Left lung (tissue), 14 donors: ENCODE measurements at places on chromosomes 4 and X. TPM values are rescaled to one million over a fixed set of nuclear protein-coding genes. Genes with fewer than 3 reads are reported as not detected.
A peak's percentile ranks its signal among the peaks of the same experiment; 100 is the strongest.

DNA sequence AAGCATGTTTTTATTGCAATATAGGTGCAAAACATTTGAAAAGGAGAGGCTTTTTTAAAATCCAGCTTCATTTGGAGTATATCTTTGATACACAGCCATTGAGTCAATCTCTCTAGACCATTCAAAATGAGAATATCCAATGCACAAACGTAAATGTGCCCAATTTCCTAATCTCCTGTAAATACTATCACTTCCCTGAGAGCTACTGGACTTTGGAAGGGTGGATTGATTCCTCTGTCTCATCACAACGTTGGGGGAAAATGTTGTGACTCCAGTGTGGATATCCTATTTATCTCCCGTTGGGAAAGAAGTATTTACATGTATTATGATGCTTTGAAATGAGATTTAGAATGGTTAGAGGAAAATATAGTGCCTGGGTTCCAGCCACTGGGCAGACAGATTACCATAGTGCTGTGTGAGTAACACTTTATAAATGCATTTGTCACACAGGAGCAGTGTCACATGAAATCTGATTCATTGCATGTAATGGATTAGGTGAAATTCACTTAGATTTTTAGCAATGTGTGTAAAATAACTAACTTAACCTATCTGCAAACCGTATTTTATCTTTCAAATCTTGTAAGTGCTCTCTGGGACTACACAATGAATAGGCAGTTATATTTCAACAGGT, 64.4 kb upstream of the VCX3A start:
- no peak for DNase-seq
- no peaks in the 10 kb centered on the region for H3K27me3 ChIP-seq
- no peaks in the 10 kb centered on the region for H3K4me1 ChIP-seq
- no peak overlapping the region for H3K27ac ChIP-seq
- no peaks in the 10 kb centered on the region for H3K36me3 ChIP-seq
- no peak overlapping the region for H3K4me3 ChIP-seq

DNA sequence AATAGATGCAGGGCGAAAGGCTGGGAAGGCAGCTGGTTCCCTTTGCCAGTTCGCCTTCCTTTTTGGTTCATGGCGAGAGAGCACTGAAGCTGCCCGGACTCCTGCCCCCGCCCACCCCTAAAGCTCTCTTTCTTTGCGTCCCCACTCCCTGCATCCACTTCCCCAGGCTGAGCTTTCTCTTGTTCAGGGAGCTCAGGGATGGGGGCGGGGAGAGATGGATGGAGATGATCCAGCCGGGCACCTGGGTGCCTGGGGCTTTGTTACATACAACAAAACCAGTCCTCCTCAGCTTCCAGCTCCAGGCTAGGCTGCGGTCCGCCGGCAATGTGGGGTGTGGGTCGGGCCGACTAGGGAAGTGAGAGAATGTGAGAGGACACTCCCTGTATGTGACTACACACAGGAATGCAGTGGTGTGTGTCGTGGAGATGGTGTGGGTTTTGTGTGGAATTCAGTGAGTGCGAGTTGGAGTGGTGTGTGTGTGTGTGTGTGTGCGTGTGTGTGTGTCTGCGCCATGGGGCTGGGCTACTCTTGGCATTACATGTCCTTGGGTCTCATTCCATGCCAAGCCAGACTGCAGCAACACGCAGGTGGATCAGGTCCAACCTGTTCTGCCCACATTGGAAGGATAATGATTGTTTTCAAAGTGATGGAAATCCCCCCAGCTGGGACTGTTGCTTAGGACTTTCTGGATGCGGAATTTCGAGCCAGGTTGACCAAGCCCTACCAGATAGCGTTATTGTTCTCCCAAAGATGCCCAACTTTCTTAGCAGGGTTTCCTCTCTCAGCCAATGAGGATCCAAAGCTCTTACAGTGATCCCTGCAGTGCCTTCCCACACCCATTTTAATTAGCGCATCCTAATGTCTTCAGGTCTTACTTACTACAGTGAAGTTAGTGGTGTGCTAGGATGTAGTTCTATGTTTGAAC, 149.4 kb upstream of the CHRDL1 start:
- no peaks in the 10 kb centered on the region for H3K4me1 ChIP-seq
- H3K36me3 ChIP-seq = no peaks in the 10 kb centered on the region
- no peak overlapping the region for H3K27ac ChIP-seq
- peaks cover 14% of the 10 kb centered on the region for H3K27me3 ChIP-seq
- DNase-seq = no peak
- H3K4me3 ChIP-seq = no peak overlapping the region

Gene ERAS
- total RNA-seq = not detected

- H3K4me3 ChIP-seq = no peak overlapping the region
- DNase-seq = no peak
- no peaks in the 10 kb centered on the region for H3K27me3 ChIP-seq
- no peaks in the 10 kb centered on the region for H3K36me3 ChIP-seq
These were observed 205.6 kb downstream of the RBMX2 start for GRCh38 chrX:130607431-130607830.

GRCh38 chrX:100600340-100600739, 15.6 kb downstream of the TNMD start:
- H3K27me3 ChIP-seq = peaks cover 6% of the 10 kb centered on the region
- H3K36me3 ChIP-seq = no peaks in the 10 kb centered on the region
- H3K4me1 ChIP-seq = no peaks in the 10 kb centered on the region
- H3K27ac ChIP-seq = no peak overlapping the region

DNA sequence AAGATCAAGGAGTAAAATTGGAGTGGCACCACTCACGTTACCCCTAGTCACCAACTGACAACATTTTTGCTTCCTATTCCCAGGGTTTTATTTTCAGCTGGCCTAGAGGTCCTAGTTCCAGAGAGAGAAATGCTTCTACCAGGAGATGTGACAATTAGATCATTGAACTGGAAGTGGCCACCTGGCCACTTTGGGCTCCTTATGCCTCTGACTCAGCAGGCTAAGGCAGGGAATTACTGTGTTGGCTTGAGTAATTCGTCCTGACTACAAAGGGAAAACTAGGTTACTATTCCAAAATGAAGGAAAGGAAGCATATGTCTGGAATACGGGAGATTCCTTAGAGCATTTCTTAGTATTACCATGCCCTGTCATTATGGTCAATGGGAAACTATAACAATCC, 831.6 kb upstream of the NDST4 start:
- no peak overlapping the region for H3K4me3 ChIP-seq
- no peak for DNase-seq
- H3K27me3 ChIP-seq = no peaks in the 10 kb centered on the region
- no peaks in the 10 kb centered on the region for H3K4me1 ChIP-seq
- H3K36me3 ChIP-seq = no peaks in the 10 kb centered on the region

DNA sequence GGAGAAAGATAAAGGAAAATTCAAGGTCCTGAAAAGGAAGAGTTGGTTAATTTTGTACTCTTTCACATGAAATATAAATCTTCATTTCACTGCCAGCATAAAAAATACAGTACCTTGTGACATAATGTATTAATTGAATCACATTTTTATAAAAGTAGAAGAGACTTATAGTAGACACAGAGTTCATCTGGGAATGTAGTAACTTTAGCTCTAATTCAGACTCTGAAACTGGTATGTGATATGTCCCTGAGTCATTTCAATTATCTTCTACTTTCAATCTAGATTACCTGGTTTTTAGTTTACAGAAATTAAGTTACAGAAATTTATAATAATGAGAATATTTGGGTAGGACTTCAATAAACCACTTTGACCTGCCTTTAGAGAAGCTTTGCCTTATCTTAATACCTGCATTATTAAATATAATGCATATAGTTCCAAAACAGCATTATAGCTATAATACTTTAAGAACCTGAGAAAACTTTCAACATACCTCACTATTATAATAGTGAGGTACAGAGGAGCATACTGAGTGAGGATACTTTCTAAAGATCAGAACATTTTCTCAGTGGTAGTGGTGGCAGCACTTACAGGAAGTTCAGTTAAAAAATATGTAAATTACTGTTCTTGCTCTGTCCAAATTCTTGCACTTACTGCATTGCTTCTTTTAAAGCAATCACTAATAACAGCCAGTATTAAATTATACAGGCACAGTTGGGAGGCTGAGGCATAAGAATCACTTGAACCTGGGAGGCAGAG, 11.2 kb downstream of the NEK1 start:
- H3K27ac ChIP-seq = no peak overlapping the region
- peaks cover 25% of the 10 kb centered on the region for H3K36me3 ChIP-seq
- DNase-seq = no peak
- H3K4me3 ChIP-seq = no peak overlapping the region

GRCh38 chrX:14675500-14675899, 146.2 kb downstream of the GLRA2 start:
- no peaks in the 10 kb centered on the region for H3K36me3 ChIP-seq
- no peak for DNase-seq
- H3K4me1 ChIP-seq = no peaks in the 10 kb centered on the region
- H3K27me3 ChIP-seq = no peaks in the 10 kb centered on the region

Gene TBX22
- not detected for total RNA-seq

GRCh38 chrX:51776851-51777250, 33.6 kb downstream of the GSPT2 start:
- no peak for DNase-seq
- H3K4me3 ChIP-seq = no peak overlapping the region
- no peak overlapping the region for H3K27ac ChIP-seq
- peaks cover 4% of the 10 kb centered on the region for H3K27me3 ChIP-seq

Gene GUCY1B1
- total RNA-seq = 23.2 TPM

Gene SMIM31
- 0.31 TPM for total RNA-seq

Gene FAT4
- total RNA-seq = 32.2 TPM

Gene HAND2
- not detected for total RNA-seq

GRCh38 chr4:673349-674091, 556 bp downstream of the ATP5ME start:
- peak overlapping the region; percentile 97 for H3K4me3 ChIP-seq
- no peaks in the 10 kb centered on the region for H3K27me3 ChIP-seq
- peaks cover 5% of the 10 kb centered on the region for H3K4me1 ChIP-seq
- peaks cover 24% of the 10 kb centered on the region for H3K36me3 ChIP-seq

GRCh38 chr4:38133711-38134480, 173.7 kb downstream of the PTTG2 start:
- H3K27ac ChIP-seq = no peak overlapping the region
- H3K4me3 ChIP-seq = no peak overlapping the region
- H3K27me3 ChIP-seq = no peaks in the 10 kb centered on the region
- no peaks in the 10 kb centered on the region for H3K4me1 ChIP-seq
- no peaks in the 10 kb centered on the region for H3K36me3 ChIP-seq

Gene EFNB1
- total RNA-seq = 34.8 TPM

Gene CLTRN
- 1.3 TPM for total RNA-seq

Gene TADA2B
- total RNA-seq = 20.1 TPM

DNA sequence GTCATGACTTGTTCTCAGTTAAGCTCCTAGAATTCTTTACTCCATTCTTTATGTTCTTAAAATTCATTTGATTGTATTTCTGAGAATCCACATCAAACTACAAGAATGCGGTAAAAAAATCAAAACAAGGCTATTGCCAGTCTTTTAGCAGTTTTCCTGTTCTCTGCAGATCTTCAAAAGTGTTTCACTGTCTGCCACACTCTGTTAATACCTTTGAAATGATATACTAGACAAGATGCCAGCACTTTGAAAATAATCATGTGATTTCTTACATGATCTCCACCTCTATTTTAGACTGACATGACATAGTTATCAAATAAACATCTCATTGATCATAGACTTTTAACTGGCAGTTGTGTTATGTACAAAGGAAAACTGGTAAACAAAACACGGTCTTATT, 30.1 kb upstream of the GPRIN3 start:
- H3K4me1 ChIP-seq = no peaks in the 10 kb centered on the region
- no peak overlapping the region for H3K4me3 ChIP-seq
- no peaks in the 10 kb centered on the region for H3K36me3 ChIP-seq
- H3K27ac ChIP-seq = no peak overlapping the region
- no peak for DNase-seq
- H3K27me3 ChIP-seq = no peaks in the 10 kb centered on the region

Gene STBD1
- total RNA-seq = 9.0 TPM

Gene GPR143
- 1.5 TPM for total RNA-seq

Gene NXF3
- total RNA-seq = 3.6 TPM

Gene AMOT
- 31.0 TPM for total RNA-seq

DNA sequence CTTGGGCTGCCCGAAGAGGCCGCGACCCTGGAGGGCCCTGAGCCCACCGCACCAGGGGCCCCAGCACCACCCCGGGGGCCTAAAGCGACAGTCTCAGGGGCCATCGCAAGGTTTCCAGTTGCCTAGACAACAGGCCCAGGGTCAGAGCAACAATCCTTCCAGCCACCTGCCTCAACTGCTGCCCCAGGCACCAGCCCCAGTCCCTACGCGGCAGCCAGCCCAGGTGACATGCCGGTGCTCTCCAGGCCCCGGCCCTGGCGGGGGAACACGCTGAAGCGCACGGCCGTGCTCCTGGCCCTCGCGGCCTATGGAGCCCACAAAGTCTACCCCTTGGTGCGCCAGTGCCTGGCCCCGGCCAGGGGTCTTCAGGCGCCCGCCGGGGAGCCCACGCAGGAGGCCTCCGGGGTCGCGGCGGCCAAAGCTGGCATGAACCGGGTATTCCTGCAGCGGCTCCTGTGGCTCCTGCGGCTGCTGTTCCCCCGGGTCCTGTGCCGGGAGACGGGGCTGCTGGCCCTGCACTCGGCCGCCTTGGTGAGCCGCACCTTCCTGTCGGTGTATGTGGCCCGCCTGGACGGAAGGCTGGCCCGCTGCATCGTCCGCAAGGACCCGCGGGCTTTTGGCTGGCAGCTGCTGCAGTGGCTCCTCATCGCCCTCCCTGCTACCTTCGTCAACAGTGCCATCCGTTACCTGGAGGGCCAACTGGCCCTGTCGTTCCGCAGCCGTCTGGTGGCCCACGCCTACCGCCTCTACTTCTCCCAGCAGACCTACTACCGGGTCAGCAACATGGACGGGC, 579 bp downstream of the ABCD1 start:
- no peaks in the 10 kb centered on the region for H3K27me3 ChIP-seq
- no peaks in the 10 kb centered on the region for H3K36me3 ChIP-seq
- H3K27ac ChIP-seq = peak overlapping the region; percentile 89

Gene RTL5
- 13.3 TPM for total RNA-seq

DNA sequence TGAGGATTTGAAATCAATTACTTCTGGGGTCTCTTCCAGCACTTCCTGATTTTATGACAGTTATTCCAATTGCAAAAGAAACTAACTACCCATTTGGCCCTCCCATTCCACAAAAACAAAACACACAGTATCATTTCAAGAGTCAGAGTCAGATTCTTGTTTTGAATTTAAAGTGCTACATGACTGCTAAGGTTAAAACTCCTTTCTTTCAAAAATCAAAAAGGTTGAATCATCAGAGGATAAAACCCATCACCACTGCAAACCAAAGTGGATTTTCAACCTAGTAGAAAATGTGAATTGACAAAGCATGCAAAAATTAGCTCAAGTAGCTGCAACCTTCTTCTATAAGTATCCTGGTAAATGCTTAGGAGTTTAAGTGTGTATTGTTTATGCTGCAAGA, 67.4 kb downstream of the DHX15 start:
- H3K27ac ChIP-seq = no peak overlapping the region
- DNase-seq = no peak
- no peaks in the 10 kb centered on the region for H3K27me3 ChIP-seq
- no peaks in the 10 kb centered on the region for H3K36me3 ChIP-seq
- H3K4me3 ChIP-seq = no peak overlapping the region

Gene DACH2
- not detected for total RNA-seq

- no peak within 1 kb of the TSS for H3K4me3 ChIP-seq
- H3K4me1 ChIP-seq = no peaks in the 10 kb centered on the region
- H3K36me3 ChIP-seq = no peaks in the 10 kb centered on the region
- H3K27me3 ChIP-seq = no peaks in the 10 kb centered on the region
- H3K27ac ChIP-seq = no peak within 1 kb of the TSS
These were observed at the start of gene RXFP1 for GRCh38 chr4:158521484-158522088. Gene RXFP1, plus strand, starts transcription at chr4:158521882. Its CDS starts 95 bp downstream, at chr4:158521977.

GRCh38 chrX:275967-276580, 5.1 kb upstream of the PLCXD1 start:
- DNase-seq = peak; percentile 95
- peak overlapping the region; percentile 47 for H3K4me3 ChIP-seq
- H3K36me3 ChIP-seq = no peaks in the 10 kb centered on the region
- no peak overlapping the region for H3K27ac ChIP-seq
